ENCODE measurements at places on chromosomes 11 and 22.

DNA sequence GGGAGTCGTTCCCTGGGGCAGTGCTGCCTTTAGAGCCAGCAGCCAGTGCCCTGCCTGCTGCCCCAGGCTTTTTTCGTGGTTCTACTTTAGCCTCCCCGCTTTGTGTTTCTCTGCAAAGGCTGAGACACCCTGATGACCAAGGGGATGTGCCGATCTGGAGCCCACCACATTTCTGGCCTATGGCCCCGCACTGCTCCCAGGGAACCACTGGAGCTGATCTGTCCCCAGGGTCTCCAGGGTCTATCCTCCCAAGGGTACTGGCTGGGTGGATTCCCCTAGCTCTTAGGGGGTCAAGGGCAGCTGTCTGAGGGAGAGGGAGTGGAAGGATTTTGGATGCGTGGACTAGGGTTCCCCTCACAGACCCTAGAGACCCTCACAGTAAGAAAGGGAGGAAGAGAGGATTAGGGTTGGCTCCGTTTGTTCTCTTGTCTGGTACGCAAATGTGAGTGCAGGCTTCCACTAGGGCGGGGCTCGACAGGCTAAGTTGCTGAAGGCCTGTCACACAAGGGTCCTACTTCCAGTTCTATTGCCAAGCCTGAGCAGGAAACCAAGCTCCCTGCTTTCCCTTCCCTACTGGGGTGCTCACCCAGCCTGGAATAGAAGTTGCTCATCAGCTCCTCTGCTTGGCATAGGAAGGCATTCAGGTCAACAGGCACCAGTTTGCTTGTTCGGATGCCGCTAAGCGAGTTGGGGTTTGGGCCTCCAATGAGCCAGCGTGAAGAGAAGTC is 19.3 kb downstream of the TREH start:
- no peak for DNase-seq

GRCh38 chr11:61601512-61601911 is 20.6 kb upstream of the SYT7 start:
- no peak for DNase-seq

DNA sequence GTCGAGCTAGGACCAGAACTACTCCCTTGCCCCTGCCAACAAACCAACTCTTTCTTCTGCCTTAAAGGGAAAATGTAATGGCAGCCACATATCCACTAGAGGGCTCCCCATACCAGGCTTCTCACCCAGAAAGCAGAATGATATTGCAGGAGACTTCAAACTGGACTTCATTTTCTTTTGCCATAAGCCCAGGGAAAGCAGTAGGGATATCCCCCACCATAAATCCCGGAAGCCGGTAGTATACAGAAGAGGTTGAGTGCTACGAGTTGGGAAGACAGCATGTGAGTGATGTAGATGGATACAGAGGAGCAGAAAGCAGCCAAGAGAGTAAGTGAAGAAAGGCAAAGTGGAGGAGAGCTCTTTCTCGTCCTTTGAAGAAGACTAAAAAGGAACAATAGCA is 12.1 kb downstream of the PLAAT5 start:
- DNase-seq, result peak; percentile 69

DNA sequence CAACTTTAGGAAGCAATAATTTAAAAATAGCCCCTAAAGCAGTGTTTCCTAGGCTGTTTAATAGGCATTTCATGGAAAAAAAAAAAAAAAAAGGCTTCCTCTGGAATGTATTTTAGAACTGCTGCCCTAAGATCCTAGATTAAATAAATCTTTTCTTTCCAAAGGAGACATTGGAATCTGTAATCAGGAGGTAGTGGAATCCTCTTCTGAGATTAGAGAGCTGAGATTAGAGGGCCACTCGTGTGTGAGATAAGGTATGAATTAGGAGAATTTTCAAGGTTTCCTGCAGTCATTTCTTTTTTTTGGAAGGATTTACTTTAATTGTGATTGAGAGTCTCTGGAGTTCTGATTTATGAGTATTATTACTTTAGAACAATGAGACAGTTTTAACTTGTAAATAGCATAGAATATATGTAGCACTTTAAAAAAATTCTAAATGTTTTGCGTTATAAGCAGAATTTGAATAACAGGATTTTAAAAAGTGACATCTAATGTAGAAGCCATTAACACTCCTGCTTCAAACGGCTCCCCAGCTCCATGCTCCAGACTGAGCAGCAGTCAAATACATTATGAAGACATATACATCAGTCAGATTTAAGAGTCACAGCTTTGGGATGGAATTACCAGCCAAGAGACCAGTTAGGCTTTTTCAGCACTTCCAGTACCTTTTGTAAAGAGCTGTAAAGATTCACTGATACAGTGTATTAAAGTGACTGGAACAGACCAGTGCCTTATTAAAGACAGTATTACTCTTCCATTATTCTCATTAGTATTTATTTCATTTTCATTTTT is 5.0 kb downstream of the EED start:
- DNase-seq, result no peak

DNA sequence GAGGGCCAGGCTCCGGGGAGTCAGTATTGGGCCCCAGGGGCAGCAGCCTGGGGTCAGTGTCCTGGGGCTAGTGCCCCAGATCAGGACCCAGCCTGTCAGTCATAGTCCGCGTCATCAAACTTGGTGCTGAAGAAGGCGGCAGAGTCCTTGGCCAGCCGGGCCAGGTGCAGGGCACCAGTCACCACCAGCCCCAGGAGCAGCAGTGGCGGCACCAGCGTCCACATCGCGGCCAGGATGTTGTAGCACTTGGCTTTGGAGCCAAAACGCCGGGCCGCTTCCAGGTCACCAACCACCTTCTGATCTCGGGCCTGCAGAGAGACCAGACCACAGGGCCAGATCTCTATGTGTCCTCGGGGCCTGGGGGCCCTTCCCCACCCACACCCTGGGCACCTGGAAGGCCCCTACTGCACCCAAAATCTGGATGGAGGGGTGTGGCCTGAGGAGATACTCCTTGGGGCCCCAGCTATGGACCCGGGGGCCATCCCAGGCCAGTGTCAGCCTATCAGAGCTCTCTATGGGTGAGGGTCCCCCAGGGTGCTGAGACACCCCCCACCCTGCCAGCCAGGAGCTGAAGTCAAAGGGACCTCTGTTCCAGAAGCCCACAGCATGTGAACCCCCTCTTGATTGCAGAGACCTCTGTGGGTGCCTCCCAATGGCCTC is 790 bp downstream of the IFITM5 start:
- DNase-seq, result no peak

- DNase-seq, result no peak
These were observed 21.6 kb upstream of the FXYD6 start for GRCh38 chr11:117898059-117898458.

GRCh38 chr11:8810540-8811301 is 100.3 kb upstream of the AKIP1 start:
- DNase-seq, result peak; percentile 68

DNA sequence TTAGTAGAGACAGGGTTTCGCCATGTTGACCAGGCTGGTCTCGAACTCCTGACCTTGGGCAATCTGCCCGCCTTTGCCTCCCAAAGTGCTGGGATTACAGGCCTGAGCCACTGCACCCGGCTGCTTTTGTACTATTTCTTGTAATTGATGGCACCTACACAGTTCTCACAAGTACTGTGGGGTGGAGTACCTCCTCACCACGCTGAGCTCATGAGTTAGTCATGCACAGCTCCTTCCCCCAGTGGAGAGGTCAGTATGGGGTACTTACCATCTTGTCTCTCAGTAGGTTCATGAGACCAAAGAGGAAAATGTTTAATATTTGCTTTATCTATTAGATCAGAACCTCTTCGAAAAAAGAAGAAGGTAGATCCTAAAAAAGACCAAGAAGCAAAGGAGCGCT is 2.1 kb downstream of the MRPL40 start:
- DNase-seq, result no peak

- DNase-seq, result no peak
These were observed 33.6 kb upstream of the MPPED2 start for GRCh38 chr11:30619767-30620166.

GRCh38 chr22:47626428-47627390 is 864.3 kb downstream of the TBC1D22A start:
- no peak for DNase-seq

- DNase-seq, result no peak
These were observed 702.9 kb downstream of the DLG2 start for GRCh38 chr11:84924154-84924692.

GRCh38 chr22:25764270-25765015 is 22.5 kb downstream of the MYO18B start:
- DNase-seq, result no peak

DNA sequence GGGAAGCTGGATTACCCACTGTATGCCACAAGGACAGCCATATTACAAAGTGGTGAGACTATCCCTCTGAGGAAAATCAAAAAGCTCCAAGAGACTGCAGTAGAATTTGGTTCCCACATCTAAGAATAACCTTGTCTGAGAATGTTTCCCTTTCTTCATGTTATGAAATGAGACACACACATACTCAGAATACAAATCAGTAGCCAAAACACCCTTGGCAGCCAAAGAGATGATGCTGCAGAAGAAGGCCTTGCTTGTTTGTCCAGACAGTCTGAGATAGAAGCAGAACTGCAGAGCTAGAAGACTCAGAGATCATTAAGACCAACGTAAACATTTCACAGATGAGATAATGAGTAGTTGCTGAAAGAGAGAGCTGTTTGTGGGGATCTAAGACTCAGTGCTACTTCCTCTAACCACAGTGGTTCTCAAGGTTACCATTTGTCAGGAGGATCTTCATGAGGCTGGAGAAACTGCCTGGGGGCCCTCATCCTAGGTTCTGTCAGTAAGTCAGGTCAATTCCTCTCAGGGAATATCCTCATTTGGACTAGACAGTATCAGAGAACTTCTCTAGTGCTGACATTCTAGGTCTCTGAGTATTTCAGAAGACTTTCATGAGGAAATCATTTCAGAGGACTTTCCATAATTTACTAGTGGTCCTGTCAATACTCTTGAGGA is 38.9 kb downstream of the RELT start:
- DNase-seq, result no peak

- no peak for DNase-seq
These were observed 20.0 kb downstream of the TPBGL start for GRCh38 chr11:75260396-75261170.

- no peak for DNase-seq
These were observed 5.9 kb downstream of the TAB1 start for GRCh38 chr22:39405346-39406085.

GRCh38 chr22:45632791-45633515 is 38.7 kb upstream of the ATXN10 start:
- no peak for DNase-seq

- DNase-seq, result peak; percentile 74
These were observed 22.3 kb downstream of the ARHGAP42 start for GRCh38 chr11:100709233-100709957.

DNA sequence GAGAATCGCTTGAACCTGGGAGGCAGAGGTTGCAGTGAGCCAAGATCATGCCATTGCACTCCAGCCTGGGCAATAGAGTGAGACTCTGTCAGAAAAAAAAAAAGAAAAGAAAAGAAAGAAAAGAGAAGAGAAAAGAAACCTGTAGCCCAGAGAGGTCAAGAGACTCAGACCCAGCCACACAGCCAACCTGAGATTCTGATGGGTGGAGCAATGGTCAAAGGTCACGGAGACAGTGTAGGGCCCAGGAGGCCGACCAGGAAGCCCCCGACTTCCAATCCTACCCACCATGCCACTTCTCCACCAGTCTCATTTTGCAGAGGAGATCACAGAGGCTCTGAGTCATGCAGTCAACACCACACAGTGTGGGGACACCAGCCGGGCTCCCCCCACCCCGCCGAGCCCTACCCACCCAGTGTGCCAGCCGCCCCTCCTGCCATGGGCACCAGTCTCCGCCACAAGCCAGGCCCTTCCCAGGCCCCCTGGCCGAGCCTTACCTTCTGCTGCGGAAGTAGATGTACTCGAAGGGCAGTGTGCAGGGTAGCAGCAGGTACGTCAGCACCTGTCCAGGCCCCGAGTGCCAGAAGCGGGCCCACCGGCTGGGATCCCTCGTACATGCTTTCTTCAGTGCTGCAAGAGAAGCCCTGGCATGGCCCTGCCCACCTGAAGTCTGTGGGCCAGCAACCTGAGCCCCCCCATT is 7.9 kb downstream of the PNPLA5 start:
- DNase-seq, result no peak
